ENCODE measurements at places on chromosomes 4 and X.

GRCh38 chr4:29276150-29276549 lies 1444.0 kb upstream of the PCDH7 start:
- DNase-seq: no peak

- no peak for DNase-seq
These were observed 116.1 kb downstream of the EVC2 start for GRCh38 chr4:5592272-5592671.

GRCh38 chr4:88585917-88586316 lies 6.4 kb upstream of the HERC3 start:
- no peak for DNase-seq

- DNase-seq: no peak
These were observed 105.9 kb upstream of the ZFP42 start for GRCh38 chr4:187889651-187890050.

DNA sequence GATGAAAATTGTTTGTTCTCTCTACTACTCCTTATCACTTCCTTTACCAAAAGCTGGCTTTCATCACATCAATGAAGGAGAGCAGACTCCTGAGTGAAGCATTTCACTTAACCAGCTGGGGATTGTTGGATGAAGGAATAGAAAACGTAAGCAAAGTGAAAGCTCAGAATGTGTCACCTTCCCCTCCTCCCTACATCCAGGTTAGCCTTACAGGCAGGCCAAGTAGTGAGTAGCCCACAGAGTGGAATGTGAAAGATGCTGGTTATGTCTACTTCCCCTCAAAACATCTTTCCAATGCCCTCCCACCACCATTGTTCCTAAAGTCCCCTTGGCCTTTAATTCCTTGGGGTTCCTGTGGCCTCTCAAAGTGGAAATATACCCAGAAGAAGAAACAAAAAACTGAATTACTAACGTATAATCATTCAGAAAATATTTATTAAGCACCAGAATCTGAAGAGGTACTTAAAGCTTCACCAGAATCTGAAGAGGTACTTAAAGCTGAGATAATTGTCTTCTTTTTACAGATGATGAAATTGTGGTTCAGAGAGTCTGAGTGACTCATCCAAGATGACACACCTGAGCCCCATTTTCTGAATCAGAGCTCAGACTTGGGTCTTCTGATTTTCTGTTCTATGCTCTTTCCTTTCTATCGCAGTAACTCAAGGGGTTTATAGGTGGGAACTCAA lies 6.5 kb downstream of the P2RY4 start:
- DNase-seq: no peak

GRCh38 chr4:174713181-174713580 lies 115.9 kb downstream of the GLRA3 start:
- DNase-seq: no peak

GRCh38 chrX:74814681-74815080 lies 110.6 kb downstream of the NEXMIF start:
- no peak for DNase-seq

GRCh38 chrX:18537524-18537923 lies 112.1 kb downstream of the CDKL5 start:
- DNase-seq: no peak

GRCh38 chr4:121726642-121727268 lies 30.0 kb upstream of the ANXA5 start:
- no peak for DNase-seq

DNA sequence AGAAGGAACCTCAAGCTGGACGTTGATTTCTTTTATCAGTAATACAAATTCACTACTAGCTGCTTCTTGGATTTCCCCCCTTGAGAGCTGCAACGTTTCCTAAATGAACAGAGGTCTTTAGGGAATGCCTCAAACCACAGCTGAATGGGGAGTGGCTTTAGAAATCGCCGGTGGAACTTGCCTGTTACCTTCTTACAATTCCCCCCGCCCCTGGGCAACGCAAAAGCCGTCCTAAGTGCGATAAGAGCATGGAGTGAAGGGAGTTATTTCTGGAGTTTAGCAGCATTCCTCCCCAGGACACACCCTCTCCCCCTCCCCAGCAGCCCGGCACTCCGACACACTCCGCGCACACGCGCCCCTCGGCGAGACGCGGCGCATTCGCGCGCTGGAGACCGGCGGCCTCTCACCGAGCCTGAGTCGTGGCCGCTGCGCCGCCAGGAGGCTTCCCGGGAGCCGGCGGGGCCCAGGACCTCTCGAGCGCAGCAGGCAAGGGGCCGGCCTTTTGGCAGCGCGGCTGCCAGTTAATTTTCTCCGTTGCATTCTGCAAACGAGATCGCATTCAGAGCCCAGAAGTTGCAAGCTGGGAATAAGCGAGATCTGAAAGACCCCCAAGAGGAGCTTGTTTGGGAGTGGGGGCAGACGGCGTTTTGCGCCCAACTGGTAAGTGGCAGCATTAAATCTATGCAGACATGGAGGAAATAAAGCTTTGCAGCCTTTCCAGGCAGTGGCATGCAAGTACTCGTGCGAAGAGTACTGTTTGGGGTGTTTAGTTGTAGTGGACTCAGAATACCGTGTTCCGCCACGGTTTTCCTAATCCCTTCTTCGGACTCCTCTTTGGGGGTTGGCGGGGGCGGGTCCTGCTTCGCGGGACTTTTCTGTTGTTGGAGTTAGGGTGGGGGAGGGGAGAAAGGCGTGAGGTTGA lies 134.7 kb downstream of the PALLD start:
- DNase-seq: peak; percentile 82

- peak; percentile 20 for DNase-seq
These were observed 186.5 kb downstream of the BANK1 start for GRCh38 chr4:101977076-101977475.

DNA sequence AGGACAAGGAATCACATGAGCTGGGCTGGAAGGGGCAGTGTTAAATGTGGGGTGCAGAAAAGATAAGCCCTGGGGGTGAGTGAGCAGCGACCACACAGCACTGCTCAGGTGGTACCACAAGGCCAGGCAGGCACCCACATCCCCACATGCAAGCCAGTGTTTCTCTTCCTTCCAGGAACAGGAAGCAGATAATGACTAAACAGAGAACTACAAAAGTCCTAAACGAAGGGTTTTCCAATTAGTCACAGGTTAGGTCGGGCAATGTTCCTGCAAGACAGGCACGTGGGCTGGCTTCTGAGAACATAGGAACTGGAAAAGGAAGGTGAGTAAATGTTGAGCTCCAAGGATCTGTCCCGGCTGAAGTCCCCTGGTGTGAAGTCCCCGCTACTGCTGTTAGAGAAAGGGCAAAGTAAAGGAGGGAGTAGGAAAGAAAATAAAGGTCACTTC lies 19.5 kb downstream of the RELL1 start:
- peak; percentile 50 for DNase-seq

GRCh38 chr4:92059615-92060014 lies 244.2 kb upstream of the GRID2 start:
- DNase-seq: no peak

DNA sequence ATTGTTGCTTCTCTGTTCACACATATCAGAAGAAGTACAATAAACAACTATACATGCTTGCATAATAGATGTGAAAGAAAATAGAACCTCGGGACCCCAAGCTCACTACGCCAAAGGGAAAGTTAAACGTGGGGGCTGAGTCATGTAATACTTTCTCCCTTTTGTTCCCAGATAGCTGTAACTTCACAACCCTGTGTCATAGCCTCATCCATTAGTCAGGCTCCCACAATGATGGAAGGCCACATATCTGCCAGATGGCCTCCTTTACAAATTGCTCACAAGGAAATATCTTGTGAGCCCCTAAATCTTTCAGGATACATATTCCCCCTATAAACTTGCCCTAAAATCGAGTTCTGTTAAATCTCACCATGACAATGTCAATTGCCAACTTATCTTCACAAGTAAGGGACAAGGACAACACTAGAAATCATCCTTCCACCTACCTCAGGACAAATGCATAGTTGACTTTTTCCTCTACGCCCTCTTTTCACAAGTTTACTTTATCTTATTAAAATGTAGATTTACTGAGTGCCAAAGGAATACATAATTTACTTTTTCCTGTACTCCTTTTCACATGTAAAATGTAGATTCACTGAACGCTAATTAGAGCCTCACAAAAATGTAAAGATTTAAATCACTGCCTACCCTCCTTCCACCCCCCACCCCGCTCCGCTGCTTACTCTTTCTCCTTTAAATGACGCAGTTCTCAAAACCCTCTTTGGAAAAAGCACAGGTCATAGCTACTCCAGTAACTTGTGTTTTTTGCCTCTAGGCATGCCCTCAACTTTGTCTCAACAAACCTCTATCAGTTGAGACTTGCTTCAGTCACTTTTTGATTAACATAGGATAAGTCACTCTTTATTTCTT lies 477.1 kb downstream of the DTHD1 start:
- DNase-seq: no peak

DNA sequence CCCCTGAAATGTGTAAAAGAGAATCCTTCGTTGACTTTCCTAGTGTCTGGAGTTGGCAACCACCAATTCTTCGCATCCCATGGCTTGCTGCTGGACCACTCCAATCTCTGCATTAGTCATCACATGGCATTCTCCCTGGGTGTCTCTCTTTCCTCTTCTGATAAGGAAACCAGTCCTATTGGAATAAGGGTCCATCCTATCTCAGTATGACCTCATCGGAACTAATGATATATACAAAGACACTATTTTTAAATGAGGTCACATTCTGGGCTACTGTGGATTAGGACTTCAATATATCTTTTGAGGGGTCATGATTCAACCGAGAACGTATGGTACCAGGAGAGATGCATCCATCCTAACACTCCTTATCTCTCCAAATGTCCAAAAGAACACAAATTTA lies 259.1 kb upstream of the CPEB2 start:
- DNase-seq: no peak

DNA sequence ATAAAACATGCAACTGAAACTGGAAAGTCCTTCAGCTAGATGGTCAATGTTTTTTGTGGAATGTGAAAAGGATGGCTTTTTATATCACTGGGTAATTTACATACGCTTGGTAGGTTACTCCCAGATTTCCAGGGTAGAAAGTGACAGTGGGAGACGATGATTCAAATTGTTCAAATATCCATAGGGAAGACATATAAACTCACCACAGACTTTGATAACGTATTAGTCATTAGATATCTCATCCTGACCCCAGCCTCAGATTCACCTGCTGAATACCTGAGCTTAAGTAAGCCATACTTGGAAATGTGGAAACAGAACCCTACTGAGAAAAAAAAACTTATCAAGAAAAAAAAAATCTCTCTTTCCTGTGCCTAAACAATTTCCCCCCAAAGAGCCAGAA lies 169.4 kb downstream of the ZNF674 start:
- DNase-seq: no peak

- DNase-seq: no peak
These were observed 3.1 kb downstream of the SLITRK4 start for GRCh38 chrX:143632625-143633410.

DNA sequence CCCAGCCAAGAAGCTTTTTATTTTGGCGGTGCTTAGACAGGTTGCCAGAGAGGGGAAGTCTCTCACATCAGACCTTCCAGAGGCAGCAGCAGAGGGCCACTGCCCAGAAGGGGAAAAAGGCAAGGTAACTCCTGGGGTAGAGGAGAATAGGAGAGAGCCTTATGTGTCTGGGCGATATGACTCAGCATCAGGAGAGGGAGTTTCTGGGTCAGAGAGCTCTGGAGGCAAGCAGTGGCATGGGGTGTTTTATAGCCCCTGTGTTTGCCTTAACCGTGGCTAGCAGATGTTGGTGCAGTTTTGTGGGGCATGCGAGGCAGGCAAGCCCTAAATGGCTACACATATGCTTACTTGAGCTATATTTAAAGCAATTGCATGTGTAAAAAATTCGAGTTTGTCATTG lies 8.3 kb upstream of the ZXDB start:
- no peak for DNase-seq

DNA sequence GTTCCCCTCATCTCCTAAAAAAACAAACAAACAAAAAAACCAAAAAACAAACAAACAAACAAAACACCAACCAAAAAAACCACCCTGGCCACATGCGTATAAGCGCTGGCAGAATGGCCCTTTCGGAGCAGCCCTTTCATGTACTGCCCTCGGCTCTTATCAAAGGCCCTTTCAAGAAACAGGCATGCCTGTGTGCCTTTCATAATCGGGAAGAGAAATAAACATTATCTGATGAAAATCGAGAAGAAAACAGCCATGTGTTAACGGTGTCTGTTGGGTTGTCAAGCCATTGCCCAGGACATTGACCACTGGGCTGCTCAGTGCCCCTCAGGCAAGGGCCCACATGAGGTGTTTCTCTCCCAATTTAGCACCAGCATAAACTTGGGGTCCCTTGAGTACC lies 68.3 kb downstream of the PJA1 start:
- no peak for DNase-seq

DNA sequence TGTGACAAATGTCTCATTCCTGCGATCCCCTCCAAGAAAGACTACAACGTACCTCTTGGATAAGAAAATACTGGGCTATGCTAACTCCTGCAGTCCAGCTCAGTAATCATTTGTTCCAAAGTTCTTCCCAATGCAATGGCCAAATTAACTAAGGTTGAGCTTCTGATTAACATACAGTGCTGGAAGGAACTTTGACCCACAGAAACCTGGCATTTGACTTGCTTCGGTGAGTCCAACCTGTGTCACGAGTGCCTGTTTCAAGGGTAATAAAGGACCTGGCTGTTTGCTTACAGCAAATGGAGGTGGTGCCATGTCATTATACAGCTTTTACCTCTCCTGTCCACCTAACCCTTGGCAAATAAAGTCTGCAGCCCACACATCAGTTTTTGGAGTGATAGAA lies 83.2 kb downstream of the RBM47 start:
- no peak for DNase-seq

- no peak for DNase-seq
These were observed 330.1 kb upstream of the DKK2 start for GRCh38 chr4:107366016-107366735.

DNA sequence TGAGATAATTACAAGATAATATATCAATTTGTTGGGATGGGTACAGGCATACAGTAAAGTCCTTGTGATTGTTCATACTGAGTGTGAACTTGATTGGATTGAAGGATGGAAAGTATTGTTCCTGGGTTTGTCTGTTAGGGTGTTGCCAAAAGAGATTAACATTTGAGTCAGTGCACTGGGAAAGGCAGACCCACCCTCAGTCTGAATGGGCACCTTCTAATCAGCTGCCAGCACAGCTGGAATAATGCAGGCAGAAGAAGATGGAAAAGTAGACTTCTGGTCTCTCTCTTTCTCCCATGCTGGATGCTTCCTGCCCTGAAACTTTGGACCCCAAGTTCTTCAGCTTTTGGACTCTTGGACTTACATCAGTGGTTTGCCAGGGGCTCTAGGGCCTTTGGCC lies 457.9 kb upstream of the SLIT2 start:
- no peak for DNase-seq

Measured in psoas muscle (tissue), 8 donors.